Activated T-cell treated with anti-CD3 and anti-CD28 coated beads, Interleukin-2, amount 50 U/mL, for 72 hours (primary cell): ENCODE measurements at places on chromosomes 6 and 20.

DNA sequence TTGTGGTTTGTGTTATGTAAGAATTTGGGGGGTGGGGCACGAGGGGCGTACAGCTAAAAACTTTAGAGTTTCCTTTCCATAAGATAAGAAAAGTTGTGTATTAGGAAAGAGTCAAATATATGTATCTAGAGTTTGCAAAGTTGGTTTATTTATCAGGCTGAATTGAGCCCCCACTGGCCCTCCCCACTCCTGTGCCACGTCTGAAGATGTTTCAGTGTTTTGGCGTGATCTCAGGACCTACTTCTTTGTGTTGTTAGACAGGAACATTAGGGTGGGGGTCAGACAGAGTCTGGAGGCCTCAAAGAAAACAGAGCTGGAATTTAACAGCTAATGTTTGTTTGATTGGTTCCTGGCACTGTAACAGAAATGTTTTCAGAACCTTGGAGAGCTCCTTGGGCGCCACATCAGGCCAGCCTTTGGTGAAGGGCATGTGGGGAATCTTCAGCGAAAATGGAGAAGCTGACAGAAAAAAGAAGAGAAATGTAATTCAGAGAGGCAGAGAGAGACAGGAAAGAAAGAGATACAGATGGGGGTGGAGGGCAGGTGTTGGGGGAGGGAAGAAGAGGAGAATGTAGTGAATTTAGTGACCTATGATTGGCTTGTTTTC is 674 bp downstream of the NRSN1 start:
- peak; percentile 13 for DNase-seq
- H3K36me3 ChIP-seq = peaks cover 2% of the 10 kb centered on the region
- H3K27ac ChIP-seq = no peak overlapping the region
- H3K4me3 ChIP-seq = peak overlapping the region; percentile 3

GRCh38 chr20:8527998-8528723 is 396.1 kb downstream of the PLCB1 start:
- no peaks in the 10 kb centered on the region for H3K4me1 ChIP-seq
- no peak overlapping the region for H3K27ac ChIP-seq
- H3K4me3 ChIP-seq = no peak overlapping the region
- DNase-seq = no peak

GRCh38 chr20:17137692-17138091 is 89.1 kb upstream of the PCSK2 start:
- no peaks in the 10 kb centered on the region for H3K36me3 ChIP-seq
- no peak overlapping the region for H3K4me3 ChIP-seq
- H3K4me1 ChIP-seq = no peaks in the 10 kb centered on the region
- no peak for DNase-seq
- no peak overlapping the region for H3K27ac ChIP-seq

GRCh38 chr20:23690581-23690980 is 1.7 kb upstream of the CST4 start:
- H3K27ac ChIP-seq = no peak overlapping the region
- peaks cover 5% of the 10 kb centered on the region for H3K27me3 ChIP-seq
- no peaks in the 10 kb centered on the region for H3K4me1 ChIP-seq

DNA sequence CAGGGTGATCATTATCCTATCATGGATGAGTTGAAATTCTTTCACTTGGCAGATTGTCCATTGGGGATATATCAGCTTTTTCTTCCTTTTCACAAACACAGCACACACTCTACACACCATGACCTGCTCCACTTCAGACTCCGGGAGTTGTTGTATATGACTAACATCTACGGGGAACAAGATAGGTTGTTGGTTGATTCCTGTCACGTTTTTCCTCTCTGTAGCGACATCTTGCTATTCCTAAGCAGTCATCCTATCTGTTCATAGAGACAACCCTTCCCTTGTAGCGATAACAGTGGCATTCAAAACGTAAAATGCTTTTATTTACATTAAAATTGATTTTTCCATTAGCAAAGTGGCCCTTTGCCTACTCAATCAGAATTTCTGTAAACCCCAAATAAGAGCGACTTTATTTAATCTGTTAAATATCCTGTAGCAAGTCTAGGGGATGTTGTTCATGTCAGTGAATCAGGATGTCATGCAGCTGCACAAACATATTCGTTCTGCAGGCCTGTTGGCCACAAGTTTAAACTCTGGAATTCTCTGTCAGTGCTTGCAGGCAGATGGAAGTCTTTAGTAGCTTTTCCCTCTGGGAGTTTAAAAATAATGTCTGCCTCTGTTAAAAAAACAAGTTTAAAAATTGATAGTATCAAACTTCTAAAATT is 23.1 kb downstream of the PHACTR2 start:
- no peak overlapping the region for H3K27ac ChIP-seq
- no peak for DNase-seq
- no peaks in the 10 kb centered on the region for H3K27me3 ChIP-seq
- H3K4me1 ChIP-seq = peaks cover 9% of the 10 kb centered on the region
- H3K4me3 ChIP-seq = no peak overlapping the region
